CD4-positive, alpha-beta memory T cell (primary cell): ENCODE measurements at places on chromosomes 13 and 19. TPM values are rescaled to one million over a fixed set of nuclear protein-coding genes. Genes with fewer than 3 reads are reported as not detected.

Gene CYP4F2
- total RNA-seq: not detected

GRCh38 chr13:39486758-39487157 lies 116.2 kb downstream of the LHFPL6 start:
- H3K27me3 ChIP-seq: no peaks in the 10 kb centered on the region
- no peak overlapping the region for H3K4me3 ChIP-seq
- no peak for DNase-seq
- no peaks in the 10 kb centered on the region for H3K36me3 ChIP-seq
- H3K4me1 ChIP-seq: no peaks in the 10 kb centered on the region

- no peak overlapping the region for H3K27ac ChIP-seq
- no peaks in the 10 kb centered on the region for H3K4me1 ChIP-seq
- H3K27me3 ChIP-seq: no peaks in the 10 kb centered on the region
- DNase-seq: no peak
These were observed 204.1 kb downstream of the KATNAL1 start for GRCh38 chr13:30103161-30103840.

- H3K27ac ChIP-seq: no peak overlapping the region
- H3K27me3 ChIP-seq: no peaks in the 10 kb centered on the region
- no peaks in the 10 kb centered on the region for H3K4me1 ChIP-seq
- H3K36me3 ChIP-seq: no peaks in the 10 kb centered on the region
- DNase-seq: no peak
These were observed 8.4 kb upstream of the ZNF433 start for GRCh38 chr19:12043752-12044422.

GRCh38 chr13:26785838-26786630 lies 25.4 kb upstream of the GPR12 start:
- H3K36me3 ChIP-seq: no peaks in the 10 kb centered on the region
- H3K4me1 ChIP-seq: peaks cover 21% of the 10 kb centered on the region
- no peak overlapping the region for H3K27ac ChIP-seq
- H3K4me3 ChIP-seq: peak overlapping the region; percentile 38

DNA sequence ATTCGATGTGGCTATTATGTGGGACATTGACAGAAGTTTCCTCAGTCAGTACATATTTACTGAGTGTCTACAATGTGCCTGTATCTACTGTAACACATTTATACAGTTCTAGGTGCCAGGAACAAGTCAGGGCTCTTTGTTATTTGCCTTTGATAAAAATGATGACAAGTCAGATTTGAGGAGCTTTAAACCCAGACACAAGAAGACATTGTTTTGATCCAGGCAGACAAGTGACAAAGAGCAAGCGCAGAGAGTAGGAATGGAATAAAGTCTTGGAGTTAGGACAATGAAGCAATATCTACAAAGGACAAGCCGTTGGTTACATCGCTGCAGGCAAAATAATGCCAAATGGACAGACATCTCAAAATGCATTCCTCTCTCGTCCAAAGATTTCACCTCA lies 70.1 kb downstream of the ITGBL1 start:
- no peak overlapping the region for H3K27ac ChIP-seq
- H3K27me3 ChIP-seq: no peaks in the 10 kb centered on the region
- no peaks in the 10 kb centered on the region for H3K36me3 ChIP-seq
- peaks cover 24% of the 10 kb centered on the region for H3K4me1 ChIP-seq
- H3K4me3 ChIP-seq: no peak overlapping the region

DNA sequence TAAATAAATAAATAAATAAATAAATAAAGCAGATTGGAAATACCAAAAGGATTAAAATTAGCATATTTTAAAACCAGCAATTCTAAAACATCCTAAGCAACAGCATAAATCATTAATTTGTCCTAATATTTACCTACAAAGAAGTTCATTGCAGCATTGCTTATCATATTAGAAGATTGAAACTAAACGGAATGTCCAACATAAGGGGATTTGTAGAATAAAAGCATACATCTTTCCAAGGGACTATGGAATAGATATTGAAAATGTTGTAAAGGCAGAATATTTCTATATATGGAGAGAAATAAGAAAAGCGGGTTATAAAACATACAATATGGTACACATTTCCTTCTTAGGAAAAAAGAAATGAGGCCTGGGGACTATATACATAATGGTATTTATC lies 71.1 kb upstream of the RFC3 start:
- H3K27ac ChIP-seq: no peak overlapping the region
- H3K36me3 ChIP-seq: no peaks in the 10 kb centered on the region
- no peak overlapping the region for H3K4me3 ChIP-seq

DNA sequence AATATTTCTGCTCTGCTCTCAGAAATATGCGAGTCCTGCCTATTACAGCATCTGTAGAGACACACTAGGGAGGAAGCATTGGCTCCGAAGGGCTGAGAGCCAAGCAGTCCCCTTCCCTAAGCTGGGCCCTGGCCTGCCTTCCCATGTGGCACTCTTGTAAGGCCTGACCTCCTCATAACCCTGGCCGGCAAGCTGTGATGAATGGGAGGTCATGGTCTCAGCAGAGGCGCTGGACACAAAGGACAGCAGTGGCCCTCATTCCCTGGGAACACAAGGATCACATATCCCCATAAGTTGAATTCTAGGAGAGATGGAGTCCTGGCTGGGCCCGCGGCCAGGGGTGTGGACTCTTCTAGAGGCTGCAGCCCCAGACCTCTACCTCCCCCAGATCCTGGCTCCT lies 483.3 kb downstream of the ZNF536 start:
- peaks cover 4% of the 10 kb centered on the region for H3K27me3 ChIP-seq
- H3K4me1 ChIP-seq: no peaks in the 10 kb centered on the region
- DNase-seq: no peak
- H3K36me3 ChIP-seq: no peaks in the 10 kb centered on the region
- no peak overlapping the region for H3K27ac ChIP-seq
- H3K4me3 ChIP-seq: no peak overlapping the region

GRCh38 chr13:38338089-38338488 lies 11.6 kb upstream of the UFM1 start:
- no peak overlapping the region for H3K27ac ChIP-seq
- DNase-seq: no peak
- H3K4me3 ChIP-seq: no peak overlapping the region
- H3K36me3 ChIP-seq: no peaks in the 10 kb centered on the region
- H3K27me3 ChIP-seq: no peaks in the 10 kb centered on the region

Gene AZU1
- total RNA-seq: not detected

DNA sequence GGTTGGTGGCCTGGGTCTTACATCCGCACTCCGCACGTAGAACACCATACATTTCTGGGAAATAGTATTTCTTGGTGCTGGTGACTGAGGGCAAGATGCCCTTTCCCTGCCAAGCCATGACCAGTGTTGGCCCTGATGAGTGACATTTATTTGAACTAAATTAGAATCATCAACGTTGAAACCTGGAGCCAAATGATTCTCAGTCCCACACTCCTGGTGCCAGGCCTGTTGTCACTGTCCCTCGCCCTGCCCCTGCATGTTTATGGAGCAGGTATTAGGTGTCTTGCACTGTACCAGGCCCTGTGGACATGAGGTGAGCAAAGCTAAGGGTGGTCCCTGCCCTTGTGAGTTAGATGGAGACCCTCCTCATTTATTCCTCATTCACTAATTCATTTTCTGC lies 5.8 kb downstream of the CHST8 start:
- no peaks in the 10 kb centered on the region for H3K36me3 ChIP-seq
- no peak overlapping the region for H3K4me3 ChIP-seq
- H3K27me3 ChIP-seq: peaks cover 7% of the 10 kb centered on the region

Gene CCDC194
- total RNA-seq: 2.5 TPM

DNA sequence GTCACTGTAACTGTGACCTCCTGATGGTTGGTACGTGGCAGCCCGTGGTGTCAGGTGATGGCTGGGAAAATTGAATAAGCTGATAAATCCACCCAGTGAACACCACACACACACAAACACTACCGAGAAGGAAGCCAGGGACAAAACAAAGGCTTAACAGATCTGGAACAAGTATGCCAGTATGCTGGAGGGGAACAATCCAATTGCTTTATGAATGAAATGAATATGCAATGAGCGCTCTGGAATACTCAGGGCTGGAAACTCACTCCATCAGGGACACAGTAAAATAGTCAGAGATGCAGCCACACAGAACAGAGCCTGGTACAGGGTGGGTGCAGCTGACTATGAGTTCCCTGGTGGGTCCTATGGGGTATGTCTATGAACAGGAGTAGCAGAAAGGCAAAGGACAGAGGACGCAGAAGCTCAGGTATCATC lies 16.7 kb downstream of the TMTC4 start:
- peaks cover 17% of the 10 kb centered on the region for H3K4me1 ChIP-seq
- peaks cover 7% of the 10 kb centered on the region for H3K36me3 ChIP-seq
- H3K27me3 ChIP-seq: no peaks in the 10 kb centered on the region
- no peak for DNase-seq
- no peak overlapping the region for H3K4me3 ChIP-seq
- no peak overlapping the region for H3K27ac ChIP-seq

- H3K27me3 ChIP-seq: no peaks in the 10 kb centered on the region
- H3K27ac ChIP-seq: no peak overlapping the region
- H3K36me3 ChIP-seq: no peaks in the 10 kb centered on the region
- DNase-seq: no peak
- no peaks in the 10 kb centered on the region for H3K4me1 ChIP-seq
These were observed 575.6 kb downstream of the DIAPH3 start for GRCh38 chr13:59587971-59588716.

GRCh38 chr13:101919541-101920181 lies 467.2 kb downstream of the ITGBL1 start:
- peaks cover 22% of the 10 kb centered on the region for H3K27me3 ChIP-seq
- no peaks in the 10 kb centered on the region for H3K4me1 ChIP-seq
- no peak overlapping the region for H3K4me3 ChIP-seq
- no peak overlapping the region for H3K27ac ChIP-seq

Gene KLK4
- not detected for total RNA-seq

GRCh38 chr19:4906963-4907362 lies 2.3 kb upstream of the UHRF1 start:
- H3K4me1 ChIP-seq: peaks cover 27% of the 10 kb centered on the region
- no peaks in the 10 kb centered on the region for H3K36me3 ChIP-seq
- H3K4me3 ChIP-seq: no peak overlapping the region
- no peaks in the 10 kb centered on the region for H3K27me3 ChIP-seq
- no peak for DNase-seq

- no peaks in the 10 kb centered on the region for H3K36me3 ChIP-seq
- H3K4me3 ChIP-seq: peak overlapping the region; percentile 68
These were observed 1.1 kb upstream of the MPND start for GRCh38 chr19:4342314-4342614.

Gene ANGPTL8
- total RNA-seq: not detected

Gene GPR4
- not detected for total RNA-seq

DNA sequence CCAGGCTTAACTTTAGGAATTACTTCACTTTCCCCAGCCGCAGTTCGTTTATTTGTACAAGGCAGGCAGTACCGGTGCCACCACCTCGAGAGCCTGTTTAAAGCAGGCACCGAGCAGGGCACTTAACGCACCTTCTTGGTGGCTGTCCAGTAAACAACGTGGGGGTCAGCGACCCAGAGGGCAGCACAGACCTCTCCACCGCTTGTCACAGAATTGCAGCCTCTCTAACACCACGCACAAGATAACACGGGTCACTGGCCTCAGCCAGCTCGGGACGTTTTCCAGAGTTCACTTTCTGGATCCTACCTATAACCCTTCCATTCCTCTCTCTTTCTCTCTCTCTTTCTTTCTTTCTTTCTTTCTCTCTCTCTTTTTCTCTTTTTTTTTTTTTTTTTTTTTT lies 16.8 kb upstream of the ELAVL1 start:
- DNase-seq: no peak
- no peaks in the 10 kb centered on the region for H3K27me3 ChIP-seq
- no peak overlapping the region for H3K4me3 ChIP-seq

GRCh38 chr13:95697052-95697680 lies 20.2 kb downstream of the DNAJC3 start:
- no peak overlapping the region for H3K27ac ChIP-seq
- H3K27me3 ChIP-seq: no peaks in the 10 kb centered on the region
- no peaks in the 10 kb centered on the region for H3K36me3 ChIP-seq
- peaks cover 16% of the 10 kb centered on the region for H3K4me1 ChIP-seq
- no peak for DNase-seq

- no peaks in the 10 kb centered on the region for H3K27me3 ChIP-seq
- no peaks in the 10 kb centered on the region for H3K36me3 ChIP-seq
- H3K27ac ChIP-seq: no peak overlapping the region
- DNase-seq: no peak
- peak overlapping the region; percentile 72 for H3K4me3 ChIP-seq
These were observed 446 bp upstream of the ZNF83 start for GRCh38 chr19:52638601-52639000.

Gene CALR3
- not detected for total RNA-seq

DNA sequence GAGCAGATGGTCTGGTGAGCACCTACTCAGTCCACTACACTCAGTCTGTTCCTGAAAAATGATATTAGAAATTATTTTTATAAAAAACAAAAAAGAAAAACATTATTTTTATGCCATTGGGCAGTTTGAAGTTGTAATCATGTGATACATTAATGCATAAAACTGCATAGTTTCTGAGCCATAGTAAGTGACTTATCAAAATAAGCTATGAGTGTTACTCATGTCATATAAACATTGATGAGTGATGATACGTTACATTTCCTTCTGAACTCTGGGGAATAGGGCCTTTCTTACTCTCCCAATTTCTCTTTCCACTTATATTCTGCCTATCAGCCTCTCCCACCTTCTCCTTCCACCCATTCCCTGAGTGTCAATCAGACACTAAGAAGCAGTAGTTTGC lies 8.9 kb downstream of the ZNF805 start:
- no peaks in the 10 kb centered on the region for H3K4me1 ChIP-seq
- peaks cover 78% of the 10 kb centered on the region for H3K36me3 ChIP-seq
- H3K27ac ChIP-seq: no peak overlapping the region
- H3K27me3 ChIP-seq: no peaks in the 10 kb centered on the region
- no peak for DNase-seq
- H3K4me3 ChIP-seq: no peak overlapping the region

Gene TSHZ3
- total RNA-seq: 0.44 TPM

Gene SLC17A7
- 0.25 TPM for total RNA-seq

GRCh38 chr19:32041681-32042292 lies 303.6 kb upstream of the ZNF507 start:
- no peak overlapping the region for H3K4me3 ChIP-seq
- H3K36me3 ChIP-seq: no peaks in the 10 kb centered on the region
- no peak overlapping the region for H3K27ac ChIP-seq
- DNase-seq: no peak
- H3K4me1 ChIP-seq: peaks cover 5% of the 10 kb centered on the region

- peak overlapping the region; percentile 98 for H3K27ac ChIP-seq
- no peaks in the 10 kb centered on the region for H3K27me3 ChIP-seq
- DNase-seq: peak; percentile 52
- peaks cover 38% of the 10 kb centered on the region for H3K4me1 ChIP-seq
These were observed 4.1 kb downstream of the IER2 start for GRCh38 chr19:13154241-13154778.

GRCh38 chr19:51097166-51097738 lies 11.0 kb downstream of the CTU1 start:
- no peaks in the 10 kb centered on the region for H3K27me3 ChIP-seq
- DNase-seq: peak; percentile 55
- no peak overlapping the region for H3K27ac ChIP-seq
- H3K36me3 ChIP-seq: peaks cover 21% of the 10 kb centered on the region
- peaks cover 10% of the 10 kb centered on the region for H3K4me1 ChIP-seq

- H3K4me1 ChIP-seq: no peaks in the 10 kb centered on the region
- no peak overlapping the region for H3K27ac ChIP-seq
- DNase-seq: no peak
- H3K27me3 ChIP-seq: no peaks in the 10 kb centered on the region
- H3K36me3 ChIP-seq: no peaks in the 10 kb centered on the region
These were observed 399.0 kb upstream of the KLF12 start for GRCh38 chr13:74533226-74533625.

Gene ATP12A
- total RNA-seq: not detected

Gene NLRP7
- not detected for total RNA-seq

- no peaks in the 10 kb centered on the region for H3K4me1 ChIP-seq
- no peak overlapping the region for H3K27ac ChIP-seq
- H3K4me3 ChIP-seq: no peak overlapping the region
- no peaks in the 10 kb centered on the region for H3K36me3 ChIP-seq
- H3K27me3 ChIP-seq: no peaks in the 10 kb centered on the region
These were observed 450.9 kb upstream of the GPC6 start for GRCh38 chr13:92775658-92776057.

Gene ZSCAN4
- not detected for total RNA-seq
